ENCODE measurements at places on chromosomes 6 and 20. TPM values are rescaled to one million over a fixed set of nuclear protein-coding genes. Genes with fewer than 3 reads are reported as not detected.

- DNase-seq: no peak
These were observed 954.0 kb upstream of the MAN1A1 start for GRCh38 chr6:120303527-120303926.

- DNase-seq: no peak
These were observed 65.7 kb downstream of the PYGB start for GRCh38 chr20:25313593-25313992.

DNA sequence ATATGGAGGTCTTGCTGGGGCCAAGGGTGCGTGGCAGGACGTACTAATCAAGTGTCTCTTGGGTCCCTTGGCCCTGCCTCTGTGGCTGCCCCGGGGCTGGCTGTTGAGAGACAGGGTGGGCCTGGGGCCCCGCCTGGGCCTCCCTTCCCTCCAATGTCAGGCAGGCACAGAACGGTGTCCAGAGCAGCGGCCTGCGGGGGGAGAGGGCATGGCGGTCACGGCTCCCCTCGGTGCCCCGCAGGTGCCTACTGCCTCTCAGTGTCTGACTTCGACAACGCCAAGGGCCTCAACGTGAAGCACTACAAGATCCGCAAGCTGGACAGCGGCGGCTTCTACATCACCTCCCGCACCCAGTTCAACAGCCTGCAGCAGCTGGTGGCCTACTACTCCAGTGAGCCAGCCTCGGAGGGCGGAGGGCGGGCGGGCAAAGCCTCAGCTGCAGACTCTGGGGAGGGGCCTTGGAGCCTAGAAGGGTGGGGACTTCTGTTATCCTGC lies 50.0 kb downstream of the SRC start:
- no peak for DNase-seq

- DNase-seq: no peak
These were observed 14.9 kb upstream of the ULBP3 start for GRCh38 chr6:150083839-150084238.

GRCh38 chr6:113493991-113494390 lies 363.2 kb upstream of the MARCKS start:
- DNase-seq: no peak

GRCh38 chr6:110703010-110703905 lies 112.0 kb downstream of the CDK19 start:
- no peak for DNase-seq

Gene ADGRF4
- not detected for total RNA-seq

DNA sequence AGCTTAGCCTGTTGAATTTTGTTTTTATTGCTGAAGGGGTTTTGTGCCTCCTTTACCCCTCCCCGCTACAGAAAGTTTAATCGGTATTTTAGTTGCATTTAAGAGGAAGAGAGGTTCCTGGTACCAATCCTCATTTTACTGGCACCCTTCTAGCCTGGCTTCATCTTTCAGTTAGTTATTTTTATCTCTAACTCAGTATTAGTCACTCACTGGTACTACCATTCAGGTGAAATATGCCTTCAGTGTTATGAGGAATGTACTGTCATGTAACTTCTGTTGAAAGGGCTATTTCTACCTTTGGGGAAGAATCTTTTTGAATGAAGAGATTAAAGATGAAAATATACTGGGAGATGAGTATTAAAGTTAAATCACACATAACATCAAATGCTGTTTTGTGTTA lies 211.8 kb downstream of the CDKAL1 start:
- DNase-seq: no peak

DNA sequence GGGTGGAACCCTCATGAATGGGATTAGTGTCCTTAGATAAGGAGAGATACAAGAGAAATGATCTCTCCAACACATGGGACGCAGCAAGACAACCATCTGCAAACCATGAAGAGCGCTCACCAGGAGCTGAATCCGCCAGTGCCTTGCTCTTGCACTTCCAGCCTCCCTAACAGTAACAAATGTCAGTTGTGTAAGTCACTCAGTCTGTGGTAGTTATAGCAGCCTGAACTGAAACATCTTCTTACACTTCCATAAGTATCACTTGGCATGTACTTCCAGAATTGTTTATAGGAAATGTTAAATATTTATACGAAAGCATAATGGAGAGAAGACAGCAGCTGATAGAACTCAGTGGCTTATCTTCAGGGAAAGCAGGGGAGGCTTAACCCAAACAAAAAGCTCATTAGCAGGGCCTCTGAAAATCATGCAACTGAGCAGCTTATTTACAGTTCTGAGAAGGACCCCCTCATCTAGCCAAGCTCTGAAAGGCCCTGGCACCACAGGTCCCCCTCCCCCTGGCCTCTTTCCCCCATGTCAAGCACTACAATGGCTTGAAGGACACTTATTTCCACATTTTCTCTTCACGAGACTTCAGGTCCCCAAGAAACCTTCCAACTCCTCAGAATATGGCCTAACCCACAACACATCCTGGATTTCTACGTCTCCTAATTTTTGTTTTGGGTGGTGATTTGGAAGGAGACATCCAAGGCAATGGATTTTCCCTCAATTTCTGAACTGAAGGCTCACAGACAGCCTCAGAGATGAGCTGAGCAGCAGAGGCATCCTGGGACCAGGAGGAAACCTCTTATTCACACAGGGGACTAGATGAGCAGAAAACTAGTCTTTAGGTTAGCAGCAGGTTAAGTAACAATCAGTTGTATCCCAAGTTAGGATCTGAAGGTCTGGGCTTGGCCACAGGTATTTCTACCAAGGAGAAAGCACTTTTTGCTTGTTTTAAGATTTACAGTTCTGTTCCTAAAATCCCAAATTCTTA lies 49.1 kb downstream of the GCLC start:
- DNase-seq: no peak

DNA sequence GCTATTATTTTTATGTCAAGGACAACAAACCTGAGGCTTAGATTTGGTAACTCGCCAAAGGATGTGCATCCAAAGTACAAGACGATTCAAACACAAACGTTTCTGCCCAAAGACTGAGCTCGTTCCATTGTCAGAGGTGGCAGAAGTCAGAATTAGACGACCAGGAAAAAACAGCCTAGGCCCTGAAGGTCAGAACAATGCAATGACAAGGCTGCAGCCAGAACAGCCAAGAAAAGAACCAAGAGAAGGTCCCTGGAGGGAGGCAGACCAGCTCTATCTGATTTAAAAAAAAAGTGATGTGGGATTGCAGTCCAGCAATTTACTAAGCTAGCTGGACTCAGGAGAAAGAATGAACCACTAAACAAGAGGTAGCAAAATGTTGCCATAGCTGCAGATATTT lies 54.2 kb downstream of the NCOA7 start:
- no peak for DNase-seq

DNA sequence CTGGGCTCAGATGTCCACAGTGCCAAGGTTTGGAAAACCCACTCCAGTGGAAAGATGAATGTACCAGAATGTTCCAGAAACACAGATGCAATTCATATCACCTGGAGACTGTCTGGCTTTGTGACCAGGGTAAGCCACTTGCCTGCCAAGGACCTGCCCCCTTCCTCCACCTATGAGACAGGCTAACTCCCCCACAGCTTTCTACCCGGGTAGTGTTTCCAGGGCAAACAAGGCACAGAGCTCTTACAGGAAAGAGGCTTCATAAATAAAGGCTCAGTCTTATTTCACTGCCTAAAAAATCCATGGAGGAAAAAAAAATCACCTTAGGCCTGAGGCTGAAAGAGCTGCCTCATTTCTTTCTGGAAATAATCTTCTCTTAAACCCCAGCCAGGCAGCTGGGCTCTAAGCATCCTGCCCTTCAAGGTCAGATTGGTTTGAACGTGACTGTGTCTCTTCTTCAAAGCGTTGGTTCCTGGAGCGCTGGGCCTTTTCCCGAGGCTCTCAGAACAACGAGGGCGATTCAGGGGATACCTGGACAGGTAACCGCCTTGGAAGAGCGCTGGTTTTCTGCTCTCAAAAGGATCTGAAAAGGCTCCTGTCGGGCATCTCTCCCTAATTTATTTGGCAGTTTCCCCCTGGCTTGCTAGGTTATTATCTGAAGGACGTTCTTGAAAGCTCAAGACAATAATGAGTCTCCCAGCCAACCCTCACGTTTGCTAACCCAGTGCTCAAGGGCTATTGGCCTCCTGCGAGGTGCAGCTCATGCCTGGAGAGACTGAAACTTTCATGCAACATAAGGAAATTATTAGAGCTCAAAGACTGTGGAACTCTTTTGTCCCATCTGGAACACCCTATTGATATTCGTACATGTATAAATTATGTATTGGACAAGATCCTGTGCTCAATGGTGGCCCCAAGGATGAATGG lies 199.2 kb upstream of the PMEPA1 start:
- DNase-seq: no peak

DNA sequence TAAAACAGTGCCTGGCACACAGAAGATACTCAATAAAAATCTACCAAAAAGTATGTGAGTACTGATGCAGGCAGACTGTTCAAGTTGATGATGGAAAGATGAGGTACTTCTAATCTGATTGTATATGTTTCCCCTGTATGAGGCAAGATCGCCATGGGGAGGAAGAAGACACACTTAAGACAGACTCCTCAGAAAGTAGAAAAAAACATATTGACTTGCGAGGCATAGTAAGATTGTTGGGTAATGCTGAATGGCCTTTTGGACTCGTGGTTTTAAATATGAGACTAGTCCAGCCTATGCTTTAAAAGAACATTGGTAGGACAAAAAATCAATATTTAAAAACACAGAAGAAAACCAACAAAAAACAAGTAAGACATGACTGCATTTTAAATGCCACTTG lies 72.6 kb downstream of the SHPRH start:
- DNase-seq: no peak

GRCh38 chr6:147392917-147393625 lies 115.4 kb upstream of the SAMD5 start:
- DNase-seq: no peak

GRCh38 chr20:34644345-34644744 lies 32.5 kb downstream of the PIGU start:
- DNase-seq: no peak

- DNase-seq: peak; percentile 80
These were observed 1.5 kb upstream of the PHIP start for GRCh38 chr6:79079561-79080041.

GRCh38 chr6:17458966-17459365 lies 65.6 kb downstream of the CAP2 start:
- DNase-seq: no peak

Gene SNPH
- 25.6 TPM for total RNA-seq

DNA sequence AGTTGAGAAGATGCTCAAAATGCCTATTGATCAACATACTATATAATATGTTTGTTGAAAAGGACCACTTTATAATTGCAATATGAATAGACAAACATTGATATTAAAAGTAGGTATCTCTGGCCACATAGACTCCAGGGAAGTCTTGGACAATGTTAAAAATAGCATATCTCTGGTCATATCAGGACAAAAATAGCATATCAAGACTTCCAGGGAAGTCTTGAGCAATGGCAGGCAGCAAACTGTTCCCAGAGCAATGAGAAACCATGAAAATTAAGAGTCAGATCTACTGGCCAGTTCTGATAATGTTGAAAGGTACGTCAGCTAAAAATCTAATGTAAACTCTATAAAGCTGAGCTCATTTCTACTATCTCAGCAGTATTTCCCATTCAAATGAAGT lies 1130.3 kb upstream of the CITED2 start:
- DNase-seq: no peak

DNA sequence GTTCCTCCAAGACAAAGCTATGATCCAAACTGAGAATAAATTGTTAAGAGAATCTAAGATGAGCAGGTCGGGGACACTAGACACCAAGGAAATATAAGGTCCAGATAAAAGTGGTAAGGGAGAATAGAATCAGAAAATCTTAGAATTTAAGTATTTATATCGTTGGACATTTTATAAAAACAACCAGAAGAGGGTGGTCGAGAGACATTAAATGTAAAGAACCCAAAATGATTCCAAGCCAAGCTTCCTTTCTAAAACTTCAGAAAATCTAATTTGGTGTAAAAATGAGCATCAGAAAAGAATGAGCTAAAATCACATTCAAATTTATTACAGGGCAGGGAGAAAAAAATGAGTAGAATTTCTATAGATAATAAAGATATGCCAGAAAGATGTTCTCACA lies 97.8 kb upstream of the OGFRL1 start:
- DNase-seq: no peak

Gene VSTM2L
- total RNA-seq: 41.7 TPM

DNA sequence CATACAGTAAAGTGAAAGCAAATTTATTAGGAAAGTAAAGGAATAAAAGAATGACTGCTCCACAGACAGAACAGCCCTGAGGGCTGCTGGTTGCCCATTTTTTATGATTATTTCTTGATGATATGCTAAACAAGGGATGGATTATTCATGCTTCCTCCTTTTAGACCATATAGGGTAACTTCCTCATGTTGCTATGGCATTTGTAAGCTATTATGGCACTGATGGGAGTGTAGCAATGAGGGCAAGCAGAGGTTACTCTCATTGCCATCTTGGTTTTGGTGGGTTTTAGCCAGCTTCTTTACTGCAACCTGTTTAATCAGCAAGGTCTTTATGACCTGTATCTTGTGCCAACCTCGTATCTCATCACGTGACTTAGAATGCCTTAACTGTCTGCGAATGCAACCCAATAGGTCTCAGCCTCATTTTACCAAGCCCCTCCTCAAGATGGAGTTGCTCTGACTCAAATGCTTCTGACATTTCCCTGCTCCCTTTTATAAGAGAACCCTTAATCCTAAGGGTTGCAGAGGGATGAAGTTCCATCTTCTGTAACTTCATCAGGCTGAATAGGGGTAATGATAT lies 280.1 kb upstream of the RGS17 start:
- no peak for DNase-seq

GRCh38 chr6:148021165-148021564 lies 321.5 kb upstream of the SASH1 start:
- DNase-seq: no peak

- no peak for DNase-seq
These were observed 202.0 kb downstream of the CDH4 start for GRCh38 chr20:61454053-61454452.

DNA sequence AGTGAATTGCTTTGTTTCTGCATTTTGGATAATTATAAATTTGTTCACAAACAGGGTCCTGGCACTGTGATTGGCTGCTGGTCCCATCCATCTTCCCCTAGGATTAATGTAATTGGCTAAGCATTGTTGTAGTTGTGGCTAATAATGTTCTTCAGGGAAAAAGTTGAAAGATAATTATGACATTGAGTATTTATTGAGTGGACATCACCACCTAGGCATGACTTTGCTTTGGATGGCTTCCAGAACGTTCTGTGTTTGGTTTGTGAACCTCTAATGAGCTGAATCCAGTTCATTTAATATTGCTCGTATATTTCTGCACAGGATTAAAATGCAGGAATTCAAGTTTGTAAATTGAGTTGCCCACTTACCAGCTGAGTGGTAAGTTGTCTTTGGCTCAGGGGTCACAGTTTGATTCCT lies 55.1 kb downstream of the ARID1B start:
- DNase-seq: peak; percentile 65

- DNase-seq: no peak
These were observed 60.9 kb downstream of the COL9A1 start for GRCh38 chr6:70241991-70242420.

Gene ZC2HC1B
- total RNA-seq: 0.17 TPM
